Thoracic aorta (tissue), 2 donors: ENCODE measurements at places on chromosomes 16 and 17. TPM values are rescaled to one million over a fixed set of nuclear protein-coding genes. Genes with fewer than 3 reads are reported as not detected.

DNA sequence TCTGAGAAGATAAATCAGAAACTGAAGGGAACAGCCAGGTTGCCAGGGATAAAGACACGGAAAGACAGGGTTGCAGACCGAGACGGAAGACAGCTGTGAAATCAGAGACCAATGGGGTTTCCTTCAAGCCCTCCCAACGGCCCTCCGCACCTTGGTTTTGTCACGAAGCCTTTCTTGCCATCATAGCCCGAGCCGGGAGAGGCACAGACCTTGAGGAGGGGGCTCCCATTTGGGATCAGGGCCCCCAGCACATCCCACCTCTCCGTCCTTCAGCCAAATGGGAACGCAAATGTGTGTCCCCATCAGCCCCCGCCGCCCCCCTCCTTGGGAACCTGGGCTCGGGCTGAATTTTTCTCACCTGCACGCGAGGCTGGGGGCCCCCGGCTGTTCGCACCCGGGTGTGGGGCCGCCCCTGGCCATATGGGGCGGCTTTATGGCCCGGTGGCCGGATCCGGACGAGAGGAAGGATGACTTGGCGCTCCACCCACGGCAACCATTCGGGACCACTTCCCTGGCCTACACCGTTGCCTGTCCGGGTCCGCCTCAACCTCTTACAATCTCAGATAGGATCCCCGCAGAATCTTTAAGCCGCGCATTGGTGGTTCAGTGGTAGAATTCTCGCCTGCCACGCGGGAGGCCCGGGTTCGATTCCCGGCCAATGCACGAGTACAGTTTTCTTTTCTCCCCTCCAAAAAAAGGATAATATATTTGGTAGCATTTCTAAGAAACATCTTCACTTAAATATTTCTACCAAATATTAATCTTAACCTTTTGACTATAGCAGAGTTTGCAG lies 1.4 kb upstream of the HES7 start:
- H3K27me3 ChIP-seq = no peaks in the 10 kb centered on the region
- H3K4me3 ChIP-seq = peak overlapping the region; percentile 80
- no peaks in the 10 kb centered on the region for H3K36me3 ChIP-seq
- DNase-seq = peak; percentile 50

DNA sequence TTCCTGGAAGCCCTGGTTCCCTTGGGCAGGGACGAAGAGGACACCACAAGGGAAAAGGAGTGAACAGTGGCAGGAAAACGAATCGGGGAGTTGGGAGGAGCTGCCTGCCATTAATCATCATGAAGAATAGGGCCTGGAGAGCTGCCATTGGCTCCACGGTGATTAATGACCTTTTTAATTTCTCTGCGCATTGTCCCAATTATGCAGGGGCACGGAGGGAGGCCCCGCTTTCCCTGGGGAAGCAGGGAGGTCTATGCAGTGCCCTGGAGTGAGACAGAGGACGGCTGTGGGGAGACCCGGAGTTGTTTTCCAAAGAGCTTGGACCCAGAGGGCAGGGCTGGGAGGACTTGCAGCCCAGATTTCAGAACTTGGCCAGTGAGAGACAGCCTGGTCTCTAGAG lies 338.9 kb upstream of the C16orf82 start:
- no peak overlapping the region for H3K4me3 ChIP-seq
- no peak for DNase-seq
- no peaks in the 10 kb centered on the region for H3K4me1 ChIP-seq
- H3K36me3 ChIP-seq = no peaks in the 10 kb centered on the region

DNA sequence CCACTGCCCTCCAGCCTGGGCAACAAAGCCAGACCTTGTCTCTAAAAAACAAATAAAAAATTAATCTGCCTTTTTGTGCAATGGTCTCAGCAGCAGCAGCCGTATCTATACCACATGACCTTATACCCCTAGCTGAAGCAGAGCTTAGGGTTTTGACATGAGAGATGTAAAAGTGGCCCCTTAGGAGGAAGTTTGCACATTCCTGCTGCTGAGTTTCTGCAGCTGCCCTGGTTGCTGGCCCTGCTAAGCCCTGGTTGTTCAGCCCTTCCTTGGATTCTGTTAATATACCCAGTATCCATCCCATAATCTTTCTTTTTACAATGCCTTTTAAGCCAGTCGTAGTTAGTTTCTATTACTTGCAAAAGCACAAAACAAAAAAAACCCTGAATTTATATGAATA lies 33.0 kb upstream of the PRKCB start:
- H3K27ac ChIP-seq = no peak overlapping the region
- DNase-seq = no peak
- no peak overlapping the region for H3K4me3 ChIP-seq
- no peaks in the 10 kb centered on the region for H3K27me3 ChIP-seq

DNA sequence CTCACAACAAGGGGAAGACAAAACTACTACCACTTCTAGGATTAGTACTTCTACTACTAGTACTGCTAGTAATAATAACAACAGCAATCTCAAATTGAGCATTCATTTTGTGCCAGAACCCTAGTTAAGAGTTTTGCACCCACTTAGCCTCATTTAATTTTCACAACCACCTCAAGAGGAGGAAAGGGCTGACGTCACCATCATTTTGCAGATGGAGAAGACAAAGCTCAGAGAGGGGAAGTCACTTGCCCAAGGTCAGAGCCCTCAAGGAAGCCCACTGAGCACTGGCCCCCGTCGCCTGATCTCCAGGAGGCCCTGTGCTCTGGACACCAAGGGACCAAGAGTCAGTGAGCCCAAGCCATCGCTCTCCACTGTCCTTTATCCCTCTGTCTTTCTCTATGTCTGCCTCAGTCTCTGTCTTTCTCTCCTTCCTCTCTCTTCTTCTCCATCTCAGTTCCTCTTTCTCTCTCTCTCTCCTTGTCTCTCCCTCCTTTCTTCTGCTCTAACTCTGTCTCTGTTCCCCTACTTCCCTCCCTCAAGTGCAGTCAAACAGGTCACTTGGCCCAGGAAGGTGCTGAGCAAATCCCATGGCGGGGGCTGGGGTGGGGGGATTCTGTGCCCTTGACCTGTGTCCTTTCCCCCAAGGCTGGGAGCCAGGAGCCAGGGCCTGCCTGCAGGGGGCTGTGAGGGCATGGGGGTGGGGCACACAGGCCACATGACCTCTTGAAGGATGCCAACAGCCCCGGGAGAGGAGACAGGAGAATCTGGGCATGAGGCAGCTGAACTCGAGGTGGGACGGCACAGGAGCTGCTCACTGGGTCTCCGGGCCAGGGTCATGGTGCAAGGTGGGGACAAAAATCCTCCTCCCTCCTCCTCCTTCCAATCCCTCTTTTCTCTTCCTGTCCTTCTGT lies 11.2 kb upstream of the NGFR start:
- H3K4me1 ChIP-seq = no peaks in the 10 kb centered on the region
- no peaks in the 10 kb centered on the region for H3K36me3 ChIP-seq
- H3K27ac ChIP-seq = no peak overlapping the region

GRCh38 chr16:88938777-88939244 lies 38.2 kb downstream of the CBFA2T3 start:
- H3K27ac ChIP-seq = no peak overlapping the region
- peak overlapping the region; percentile 63 for H3K4me3 ChIP-seq
- peaks cover 7% of the 10 kb centered on the region for H3K4me1 ChIP-seq

DNA sequence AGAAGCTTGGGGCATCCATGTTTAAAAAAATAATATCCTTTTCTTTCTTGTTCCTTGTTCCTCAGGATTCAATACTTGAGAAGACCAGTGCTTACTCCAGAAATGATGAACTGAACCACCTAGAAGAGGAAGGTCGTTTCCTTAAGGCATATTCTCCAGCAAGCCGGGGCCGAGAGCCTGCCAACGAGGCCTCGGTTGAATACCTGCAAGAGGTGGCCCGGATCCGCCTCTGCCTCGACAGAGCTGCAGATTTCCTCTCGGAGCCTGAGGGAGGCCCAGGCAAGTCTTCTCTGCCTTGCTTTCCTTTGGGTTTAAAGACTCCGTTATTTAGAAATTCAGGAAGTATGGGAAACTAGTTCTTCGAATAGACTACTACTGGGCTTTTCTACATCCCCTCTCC lies 42.5 kb upstream of the ENDOV start:
- H3K36me3 ChIP-seq = peaks cover 75% of the 10 kb centered on the region
- DNase-seq = no peak
- no peak overlapping the region for H3K27ac ChIP-seq

DNA sequence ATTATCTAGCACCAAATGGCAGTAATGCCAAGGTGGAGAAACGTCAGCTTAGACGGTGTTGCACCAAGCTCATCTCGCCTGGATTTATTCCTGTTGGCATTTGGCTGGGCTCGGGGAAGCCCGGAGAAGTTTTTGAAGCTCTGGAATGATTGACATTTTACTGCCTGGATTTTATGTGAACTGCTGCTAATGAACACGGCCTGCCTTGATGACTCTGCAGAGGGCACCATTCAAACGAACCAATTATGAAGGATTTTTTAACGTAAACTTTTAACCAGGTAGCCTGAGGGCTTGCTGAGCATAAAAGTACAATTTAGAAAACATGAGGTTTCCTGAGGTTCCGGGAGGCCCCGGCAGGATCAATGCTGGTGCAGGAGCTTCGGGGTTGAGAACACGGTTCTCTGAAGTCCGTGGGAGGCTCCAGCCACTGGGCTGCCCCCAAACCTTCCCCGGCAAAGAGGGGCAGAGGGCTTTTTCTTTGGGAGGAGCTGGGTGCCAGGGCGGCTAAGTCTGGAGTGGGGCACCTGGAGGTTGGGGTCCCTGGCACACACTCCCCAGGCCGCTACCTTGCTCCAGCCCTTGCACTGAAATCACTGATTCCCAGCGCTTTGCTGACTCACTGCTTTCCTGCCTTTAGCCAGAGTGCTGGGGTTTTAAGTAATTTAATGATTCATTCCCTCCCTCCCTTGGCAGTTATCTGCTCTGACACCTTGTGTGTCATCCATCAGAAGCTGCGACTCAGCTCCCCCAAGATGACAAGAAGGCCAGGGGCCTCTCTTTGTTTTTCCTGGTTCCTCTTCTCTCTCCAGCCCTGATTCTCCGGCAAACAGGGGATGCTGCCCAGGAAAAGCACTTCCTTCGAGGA lies 161.2 kb upstream of the IRX3 start:
- H3K4me1 ChIP-seq = no peaks in the 10 kb centered on the region
- H3K36me3 ChIP-seq = no peaks in the 10 kb centered on the region
- H3K4me3 ChIP-seq = no peak overlapping the region
- H3K27me3 ChIP-seq = no peaks in the 10 kb centered on the region
- H3K27ac ChIP-seq = no peak overlapping the region

DNA sequence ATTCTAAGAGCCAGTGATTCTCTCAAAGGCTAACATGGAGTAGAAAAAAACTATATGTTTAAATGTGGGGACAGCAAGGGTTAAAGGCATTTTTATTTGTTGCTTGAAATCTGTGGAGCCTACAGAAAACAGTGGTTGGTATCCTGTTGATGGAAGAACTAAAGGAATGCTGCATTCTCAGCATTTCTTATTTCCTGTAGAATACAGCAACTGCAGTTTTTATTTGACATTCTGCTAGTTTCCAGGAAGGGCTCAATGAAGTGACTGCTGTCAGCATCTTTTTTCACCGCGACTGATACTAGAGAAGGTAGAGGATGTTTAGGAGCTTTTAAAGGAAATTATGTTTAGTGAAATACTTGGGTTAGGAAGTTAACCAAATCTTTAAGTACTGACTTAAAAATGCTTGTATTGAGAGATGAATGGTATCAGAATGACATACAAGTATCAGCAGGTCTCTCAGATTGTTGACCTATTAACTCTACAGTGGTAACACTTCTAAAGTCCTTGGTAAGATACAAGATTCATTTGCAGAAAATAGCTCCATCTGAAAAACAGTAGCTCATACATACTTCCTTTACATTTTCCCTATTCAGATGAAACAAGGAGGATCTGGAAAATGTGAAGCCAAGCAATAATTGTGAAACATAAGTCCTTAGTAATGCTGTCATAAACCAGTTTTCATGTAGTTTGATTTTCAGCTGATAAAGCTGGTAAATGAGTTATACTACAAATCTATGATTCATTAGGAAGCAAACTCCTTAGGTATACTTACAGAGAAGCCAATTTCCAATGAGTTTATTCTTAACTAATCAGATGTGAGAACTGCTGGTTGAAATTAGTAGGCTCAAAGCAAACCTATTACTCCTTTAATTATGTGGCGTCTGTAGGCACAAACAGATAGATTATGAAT lies 15.2 kb downstream of the CLTC start:
- no peaks in the 10 kb centered on the region for H3K36me3 ChIP-seq
- H3K27ac ChIP-seq = no peak overlapping the region
- DNase-seq = no peak
- H3K4me3 ChIP-seq = peak overlapping the region; percentile 29
- H3K27me3 ChIP-seq = no peaks in the 10 kb centered on the region

DNA sequence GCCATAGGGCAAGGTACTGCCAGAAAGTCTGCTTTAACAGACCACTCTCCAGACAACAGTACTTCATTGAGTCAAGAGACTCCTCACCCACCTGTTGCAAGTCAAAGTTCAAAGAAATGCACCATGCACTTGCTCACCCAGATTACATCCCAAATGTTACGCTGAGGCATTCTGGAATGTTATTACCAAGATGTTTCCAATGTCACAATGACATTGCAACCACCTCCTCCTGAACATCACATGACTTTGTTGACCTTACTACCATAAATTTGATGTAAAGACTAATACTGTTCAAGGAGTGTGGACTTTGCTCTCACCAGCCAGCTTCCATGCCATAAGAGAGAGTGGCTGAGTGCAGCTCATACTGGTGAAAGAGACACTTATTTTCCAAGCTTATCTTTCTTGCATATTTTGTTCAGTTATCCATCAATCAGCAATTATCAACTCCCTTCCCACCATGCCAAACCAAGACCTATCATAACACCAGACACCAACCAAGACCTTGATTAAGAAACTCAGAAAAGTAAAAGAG lies 58.5 kb upstream of the BCAR1 start:
- peaks cover 17% of the 10 kb centered on the region for H3K4me1 ChIP-seq
- no peaks in the 10 kb centered on the region for H3K27me3 ChIP-seq
- no peaks in the 10 kb centered on the region for H3K36me3 ChIP-seq
- H3K27ac ChIP-seq = no peak overlapping the region
- no peak overlapping the region for H3K4me3 ChIP-seq
- DNase-seq = no peak

DNA sequence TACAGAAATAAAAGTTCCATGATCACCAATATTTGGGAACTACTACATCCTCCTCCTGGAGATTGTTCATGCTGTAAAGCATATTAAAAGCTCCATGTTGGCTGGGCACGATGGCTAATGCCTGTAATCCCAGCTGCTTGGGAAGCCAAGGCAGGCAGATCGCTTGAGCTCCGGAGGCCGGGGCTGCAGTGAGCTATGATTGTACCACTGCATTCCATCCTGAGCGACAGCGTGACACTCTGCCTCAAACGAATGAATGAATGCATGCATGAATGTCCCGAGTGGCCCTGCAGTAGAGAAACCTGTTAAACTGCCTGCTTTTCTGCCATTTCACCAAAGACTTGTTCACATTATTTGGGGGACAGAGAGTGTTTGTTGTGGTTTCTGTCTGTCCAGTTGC lies 15.0 kb downstream of the CNEP1R1 start:
- H3K27me3 ChIP-seq = no peaks in the 10 kb centered on the region
- H3K4me3 ChIP-seq = no peak overlapping the region
- DNase-seq = no peak
- no peaks in the 10 kb centered on the region for H3K36me3 ChIP-seq
- H3K4me1 ChIP-seq = no peaks in the 10 kb centered on the region
- no peak overlapping the region for H3K27ac ChIP-seq

The TBKBP1 gene
- total RNA-seq = 19.1 TPM

The CD300C gene
- total RNA-seq = 4.3 TPM

The MBTD1 gene
- total RNA-seq = 6.9 TPM

The RNF112 gene
- total RNA-seq = 8.3 TPM

The KRT39 gene
- total RNA-seq = not detected
